ENCODE measurements at places on chromosomes 1 and 21. TPM values are rescaled to one million over a fixed set of nuclear protein-coding genes. Genes with fewer than 3 reads are reported as not detected.

IGSF9 gene
- total RNA-seq = 0.13 TPM

SHISA4 gene
- 38.6 TPM for total RNA-seq

LCE2B gene
- not detected for total RNA-seq

PEAR1 gene
- total RNA-seq = 14.0 TPM

MSH4 gene
- total RNA-seq = not detected

LCE2C gene
- not detected for total RNA-seq

BATF3 gene
- 3.9 TPM for total RNA-seq

RUNX1 gene
- 23.8 TPM for total RNA-seq

TMPRSS3 gene
- total RNA-seq = not detected

BRDT gene
- total RNA-seq = not detected

INAVA gene
- 3.0 TPM for total RNA-seq

ACKR1 gene
- 0.64 TPM for total RNA-seq

SYCP1 gene
- total RNA-seq = not detected
